ENCODE measurements at places on chromosomes 5 and 9.

- DNase-seq: no peak
These were observed 61.7 kb upstream of the ELAVL2 start for GRCh38 chr9:23887781-23888180.

DNA sequence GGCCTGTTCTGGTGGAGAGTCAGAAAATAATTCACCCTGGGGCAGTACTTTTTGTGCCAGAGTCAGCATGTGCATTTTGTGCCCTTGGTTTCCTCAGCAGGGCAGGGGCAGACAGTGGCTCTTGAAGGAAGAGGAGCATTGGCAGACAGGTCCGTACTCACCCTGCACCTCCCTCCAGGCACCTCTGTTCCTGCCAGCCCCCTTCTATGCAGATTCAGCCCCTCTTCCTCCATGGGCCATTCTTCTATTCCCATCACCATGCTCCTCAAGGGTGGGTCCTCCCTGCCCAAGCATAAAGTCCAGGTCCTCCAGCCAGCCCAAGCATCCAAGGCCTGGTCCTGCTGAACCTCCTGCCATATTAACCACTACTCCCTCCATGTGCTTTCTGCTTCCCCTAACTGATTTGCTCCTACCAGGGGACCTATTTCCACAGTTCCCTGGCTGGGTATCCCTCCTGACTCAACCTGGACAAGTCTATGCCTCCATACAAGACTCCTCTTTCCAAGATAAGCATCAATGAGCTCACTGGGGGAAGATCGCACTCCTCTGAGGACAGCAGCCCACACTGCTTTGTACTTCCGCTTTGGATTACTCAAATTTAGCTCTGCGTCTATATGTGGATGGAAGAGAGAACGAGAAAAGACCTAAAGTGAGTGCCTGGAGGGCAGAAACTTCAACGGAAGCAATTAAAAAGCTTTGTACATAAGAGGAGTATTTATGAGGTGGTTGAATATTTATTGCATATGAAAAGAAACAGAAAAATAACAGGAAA, 9.3 kb upstream of the ACSL6 start:
- DNase-seq: no peak

DNA sequence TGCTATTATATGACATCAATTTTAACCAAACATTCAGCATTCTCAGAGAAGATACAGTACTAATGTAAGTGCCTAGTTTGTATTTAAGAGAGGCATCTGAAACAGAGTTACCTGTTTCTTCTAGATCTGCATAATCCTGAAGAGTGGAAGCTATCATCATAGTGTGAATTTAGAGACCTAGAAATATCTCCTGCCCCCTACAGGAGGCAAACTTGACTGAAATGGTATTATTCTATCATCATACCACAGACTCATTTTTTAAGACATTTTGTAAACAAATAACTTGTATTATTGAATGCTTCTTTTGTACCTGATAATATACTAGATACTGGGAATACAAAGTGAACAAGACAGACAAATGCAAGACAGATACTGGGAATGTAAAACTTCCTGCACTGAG, 216.8 kb upstream of the RPS23 start:
- no peak for DNase-seq

- no peak for DNase-seq
These were observed 88.0 kb downstream of the FNBP1 start for GRCh38 chr9:129954868-129955550.

DNA sequence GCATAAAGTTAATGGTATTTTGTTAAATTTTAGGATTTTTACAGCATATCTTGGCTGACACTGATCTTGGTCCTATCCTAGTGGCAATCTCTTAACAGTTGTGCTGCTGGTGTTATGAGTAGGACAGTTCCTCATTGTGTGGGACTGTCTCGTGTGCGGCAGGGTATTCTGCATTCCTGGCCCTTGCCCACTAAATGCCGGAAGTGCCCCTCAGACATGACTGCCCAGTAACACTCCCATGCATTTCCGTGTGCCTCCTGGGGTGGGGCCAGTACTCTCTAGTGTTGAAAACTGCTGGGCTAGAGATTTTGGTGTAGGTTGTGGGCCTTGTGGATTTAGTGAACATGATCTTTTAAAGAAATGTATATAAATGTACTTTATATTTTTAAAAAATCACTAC, 227.1 kb upstream of the DMRT1 start:
- no peak for DNase-seq

- DNase-seq: no peak
These were observed 262.1 kb downstream of the ENC1 start for GRCh38 chr5:74378464-74378863.

- peak; percentile 22 for DNase-seq
These were observed 55.7 kb downstream of the LIFR start for GRCh38 chr5:38500573-38501260.

DNA sequence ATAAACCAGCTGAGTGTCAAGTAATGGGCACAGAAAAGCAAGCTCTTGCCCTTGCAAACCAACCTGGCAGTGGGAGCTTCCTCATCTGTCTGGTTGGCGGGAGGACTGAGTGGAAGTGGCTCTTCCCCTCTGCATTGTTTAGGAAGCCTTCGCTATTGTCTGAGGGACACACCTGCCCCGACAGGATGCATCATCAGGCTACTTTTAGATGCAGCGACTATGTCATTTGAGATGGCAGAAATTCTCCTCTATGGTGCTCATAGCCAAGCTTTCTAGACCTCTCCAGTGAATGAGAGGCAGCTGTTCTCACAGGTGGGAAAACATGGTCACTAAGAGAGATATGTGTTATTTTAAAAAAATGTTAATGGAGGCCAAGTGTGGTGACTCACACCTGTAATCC, 104.0 kb downstream of the DOCK8 start:
- no peak for DNase-seq

DNA sequence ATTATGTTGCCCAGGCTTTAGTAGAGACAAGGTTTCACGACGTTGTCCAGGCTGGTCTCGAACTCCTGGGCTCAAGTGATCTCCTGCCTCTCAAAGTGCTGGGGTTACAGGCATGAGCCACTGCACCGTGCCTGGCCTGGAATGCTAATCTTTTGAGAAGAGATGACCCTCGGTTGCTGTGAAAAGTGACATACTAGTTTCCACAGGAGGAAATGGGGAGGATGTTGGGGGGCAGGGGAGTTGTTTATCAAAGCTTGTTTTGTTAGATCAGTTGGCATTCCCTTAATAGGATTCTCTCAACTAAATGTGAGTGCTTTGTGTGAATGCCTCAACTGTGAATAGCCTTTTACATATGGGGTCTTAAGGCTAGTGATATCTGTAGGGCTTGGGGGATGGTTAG, 16.4 kb upstream of the MATR3 start:
- DNase-seq: peak; percentile 10

GRCh38 chr5:53019320-53019719, 30.2 kb downstream of the ITGA2 start:
- no peak for DNase-seq

GRCh38 chr9:90073186-90073945, 468.6 kb downstream of the GADD45G start:
- no peak for DNase-seq

- DNase-seq: no peak
These were observed 458 bp downstream of the PRSS3 start for GRCh38 chr9:33795819-33796218.

DNA sequence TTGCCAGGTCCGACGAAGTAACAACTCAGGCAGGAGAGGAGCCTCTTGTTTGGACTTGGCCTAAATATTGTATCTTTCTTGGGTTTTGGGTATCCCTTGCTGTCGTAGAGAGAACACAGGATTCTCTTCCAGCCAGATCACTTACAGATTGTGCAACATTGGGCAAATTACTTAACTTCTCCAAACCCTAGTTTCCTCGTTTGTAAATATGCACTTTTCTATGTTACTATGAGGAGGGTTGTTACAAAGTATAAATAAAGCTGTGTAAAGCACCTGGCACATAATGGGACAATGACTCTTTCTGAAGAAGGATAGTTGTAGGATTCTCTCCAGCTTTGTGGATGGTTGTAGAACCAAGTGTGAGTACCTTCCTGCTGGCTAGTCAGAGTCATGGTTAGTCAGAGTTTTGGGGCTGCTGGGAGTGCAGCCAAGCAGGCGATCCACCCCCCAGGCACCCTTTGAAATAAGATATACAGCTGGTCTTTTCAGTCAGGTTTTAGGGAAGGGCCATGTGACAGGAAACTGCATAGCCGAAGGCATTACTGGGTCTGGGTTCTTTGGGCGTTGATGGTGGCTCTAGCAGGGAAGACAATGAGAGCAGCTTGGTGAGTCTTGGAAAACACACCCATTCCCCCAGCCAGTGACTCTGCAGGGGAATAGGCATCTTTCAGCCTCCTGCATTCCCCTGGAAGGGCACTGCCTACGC, 49.9 kb upstream of the GDNF start:
- DNase-seq: peak; percentile 53

- no peak for DNase-seq
These were observed 48.6 kb downstream of the UGCG start for GRCh38 chr9:111945216-111945615.

DNA sequence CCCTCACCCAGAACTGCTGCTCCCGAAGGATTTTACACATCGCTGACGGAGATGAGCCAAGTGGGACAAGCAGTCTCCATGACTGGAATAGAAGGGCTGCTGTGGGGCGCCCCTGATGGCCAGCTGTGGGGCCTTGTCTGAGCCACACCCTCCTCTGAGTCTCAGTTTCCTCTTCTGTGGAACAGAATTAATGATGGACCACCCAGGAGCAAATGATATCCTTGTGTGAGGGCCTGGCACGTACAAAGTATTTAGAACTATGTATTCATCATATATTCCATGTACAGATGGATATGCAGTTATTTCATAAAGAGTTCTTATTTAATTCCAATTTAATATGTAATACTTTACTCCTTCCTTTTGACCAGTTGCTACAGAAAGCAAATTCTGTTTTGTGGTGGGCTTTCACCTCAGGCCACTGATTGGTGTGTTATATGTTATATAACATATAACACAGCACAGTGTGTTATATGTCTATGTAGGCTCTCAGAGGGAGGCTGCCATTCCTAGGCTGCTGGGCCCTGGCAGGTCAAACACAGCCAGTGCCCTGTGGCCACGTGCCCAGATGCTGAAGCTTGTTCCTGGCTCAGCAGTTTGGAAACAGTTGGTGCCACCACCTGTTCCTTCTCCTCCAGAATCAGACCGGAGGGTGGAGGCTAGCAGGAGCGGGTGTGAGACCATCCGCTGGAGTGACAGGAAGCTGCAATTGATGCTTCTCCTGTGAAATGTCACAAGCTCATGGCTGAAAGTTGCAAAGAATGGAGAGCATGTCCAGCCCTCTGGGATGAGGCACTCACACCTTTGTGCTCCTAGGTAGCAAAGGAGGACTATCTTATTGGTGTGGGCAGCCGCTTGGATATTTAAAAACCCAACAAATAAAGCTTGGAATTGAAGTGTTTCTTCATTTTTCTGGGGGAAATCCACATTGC, 4.4 kb upstream of the FGD3 start:
- DNase-seq: no peak

DNA sequence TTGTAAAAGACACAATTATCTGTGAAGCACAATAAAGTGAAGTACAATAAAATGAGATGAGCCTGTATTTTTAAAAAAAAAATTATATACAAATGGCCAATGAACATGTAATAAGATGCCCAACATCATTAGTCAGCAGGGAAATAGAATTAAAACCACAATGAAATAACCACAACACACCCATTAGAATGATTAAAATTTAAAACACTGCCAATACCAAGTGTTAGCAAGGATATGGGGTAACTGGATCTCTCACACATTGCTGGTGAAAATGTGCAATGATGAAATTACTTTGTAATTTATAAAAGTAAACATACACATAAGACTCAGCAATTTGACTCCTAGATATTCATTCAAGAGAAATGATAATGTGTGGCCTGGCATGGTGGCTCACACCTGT, 62.8 kb downstream of the SHOC1 start:
- DNase-seq: no peak

DNA sequence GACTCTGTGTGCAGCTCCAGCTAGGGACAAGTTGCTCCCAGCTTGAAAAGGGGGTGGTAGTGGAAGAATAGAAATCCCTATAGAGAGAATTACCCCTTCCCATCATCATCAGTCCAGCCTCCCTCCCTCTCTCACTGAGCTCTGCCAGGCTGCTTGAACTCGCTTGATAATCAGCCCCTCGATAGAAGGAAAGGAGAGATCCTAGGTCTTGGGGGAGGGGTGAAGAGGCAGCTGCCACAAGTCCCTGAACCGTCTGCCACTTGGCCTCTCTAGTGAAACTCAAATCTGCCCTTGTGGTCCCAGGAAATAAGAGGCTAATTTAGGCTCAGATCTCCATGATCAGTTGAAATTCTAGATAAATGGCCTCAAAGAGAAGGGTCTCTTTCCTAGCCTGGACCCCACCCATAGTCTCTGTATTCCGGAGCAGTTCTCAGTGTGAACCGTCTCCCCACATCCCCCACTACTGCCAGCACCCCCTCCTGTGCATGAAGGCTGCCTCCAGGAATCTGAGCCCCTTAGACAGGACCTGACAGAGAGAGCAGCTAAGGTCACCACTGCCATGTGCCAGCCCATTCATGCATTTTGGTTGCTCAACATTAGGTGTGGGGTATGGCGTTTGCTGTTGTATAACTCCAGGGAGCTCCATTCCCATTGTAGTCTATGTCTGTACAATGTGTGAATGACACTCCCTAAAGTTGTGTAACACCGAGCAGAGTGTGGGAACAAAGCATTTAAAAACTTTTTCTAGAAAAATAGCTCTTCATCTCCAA, 5.5 kb downstream of the DNAJB5 start:
- DNase-seq: no peak

DNA sequence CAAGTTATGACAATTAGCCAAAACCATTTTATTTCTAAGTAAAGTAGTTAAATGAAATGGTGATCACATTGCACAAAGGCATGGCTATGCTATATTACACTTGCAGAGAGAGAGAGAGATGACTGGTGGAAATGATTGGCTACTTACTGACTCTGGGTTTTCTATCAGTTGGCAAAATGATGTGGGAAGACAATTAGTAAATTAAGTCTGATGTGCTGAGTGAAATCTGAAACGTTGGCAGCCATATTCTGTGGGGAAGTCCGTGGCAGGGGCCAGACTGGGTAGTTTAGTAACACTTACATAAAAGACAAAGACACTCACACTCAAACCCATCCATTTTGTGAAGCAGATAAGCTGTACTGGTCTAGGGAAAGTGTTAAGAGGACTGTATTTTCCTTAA, 61.6 kb downstream of the ANXA1 start:
- DNase-seq: no peak

- DNase-seq: no peak
These were observed 1533.3 kb upstream of the WWC1 start for GRCh38 chr5:166758151-166758550.

- DNase-seq: peak; percentile 79
These were observed 96.0 kb downstream of the AK8 start for GRCh38 chr9:132782037-132782436.

- no peak for DNase-seq
These were observed 43.6 kb upstream of the FAM81B start for GRCh38 chr5:95347506-95348120.

GRCh38 chr5:82275216-82275664, 2.9 kb downstream of the RPS23 start:
- DNase-seq: no peak

DNA sequence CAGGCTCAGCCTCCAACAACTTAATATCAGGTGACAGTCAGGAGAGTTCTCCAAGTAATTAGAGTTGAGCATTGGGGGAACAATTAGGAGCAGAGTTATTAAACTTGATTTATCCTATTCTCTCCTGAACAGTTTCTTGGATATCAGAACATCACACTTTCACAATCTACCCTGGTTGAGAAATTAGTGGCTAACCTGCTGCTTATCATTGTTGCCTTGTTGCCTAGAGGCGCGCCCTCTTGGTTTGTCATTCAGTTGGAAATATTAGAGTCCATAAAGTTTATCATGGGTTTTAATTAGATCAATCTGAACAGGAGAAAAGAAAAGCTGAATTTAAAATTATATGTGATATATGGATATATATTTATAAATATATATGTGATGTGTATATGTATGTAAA, 291.1 kb downstream of the CCDC171 start:
- DNase-seq: no peak

GRCh38 chr9:111852291-111852690, 44.3 kb upstream of the UGCG start:
- DNase-seq: no peak
